D341Med (cell line): ENCODE measurements at places on chromosomes 7 and 10.

- DNase-seq = no peak
Observed at GRCh38 chr10:88992921-88993524, 2.4 kb downstream of the FAS start.

DNA sequence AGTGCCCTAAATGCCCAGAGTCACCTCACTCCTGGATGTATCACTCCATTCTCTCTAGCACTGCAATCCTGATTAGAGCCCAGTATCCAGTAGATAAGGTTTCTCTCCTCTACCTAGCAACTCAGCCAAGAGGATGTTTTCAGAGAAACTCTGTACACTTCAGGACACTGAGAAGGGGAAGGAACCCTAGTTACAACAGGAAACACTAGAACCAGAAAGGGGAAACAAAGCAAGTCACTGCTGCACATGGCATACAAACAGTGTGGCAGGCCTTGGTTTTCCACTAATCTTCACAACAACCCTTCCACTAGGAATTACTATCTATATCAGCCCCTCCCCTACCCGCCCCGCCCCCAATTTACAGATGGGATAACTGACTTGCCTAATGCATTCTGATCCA, 1.6 kb downstream of the FAM204A start:
- DNase-seq = no peak

GRCh38 chr10:101095550-101096213, 33.9 kb downstream of the KAZALD1 start:
- DNase-seq = peak; percentile 76

- no peak for DNase-seq
Observed at GRCh38 chr10:72802763-72803505, 90.6 kb upstream of the OIT3 start.
